ENCODE measurements at places on chromosomes 7 and 10.

DNA sequence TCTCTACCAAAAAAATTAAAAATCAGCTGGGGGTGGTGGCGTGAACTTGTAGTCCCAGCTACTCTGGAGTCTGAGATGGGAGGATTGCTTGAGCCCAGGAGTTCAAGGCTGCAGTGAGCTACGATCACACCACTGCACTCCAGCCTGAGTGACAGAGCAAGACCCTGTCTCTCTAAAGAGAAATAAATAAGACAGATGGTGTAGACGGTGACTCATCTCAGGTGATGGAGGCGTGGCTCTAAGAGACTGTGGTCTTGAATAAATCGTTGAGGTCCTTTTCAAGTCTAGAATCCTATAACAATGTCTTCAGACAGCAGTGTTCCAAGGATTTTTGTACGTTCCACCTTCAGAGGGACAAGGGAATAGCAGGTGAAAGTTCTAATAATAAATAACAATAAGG, 53.8 kb upstream of the PFKFB3 start:
- DNase-seq = no peak

DNA sequence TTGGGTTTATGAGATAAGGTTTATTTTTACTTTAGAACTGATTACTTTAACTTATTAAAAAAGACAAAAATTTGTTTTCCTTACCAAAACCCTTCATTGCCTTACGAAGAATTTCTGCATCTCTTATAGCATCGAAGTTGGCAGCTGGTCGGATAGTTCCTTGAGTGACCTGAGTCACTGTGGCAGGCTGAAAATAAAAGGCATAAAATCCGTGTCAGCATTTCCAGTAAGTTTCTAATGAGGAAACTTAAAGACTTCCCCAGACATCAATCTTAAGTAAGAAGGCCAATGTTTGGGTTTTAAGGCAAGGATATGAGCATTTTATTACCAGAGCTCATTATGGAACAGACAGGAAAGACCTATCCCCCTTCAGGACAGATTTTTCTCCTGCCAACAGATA, 25.6 kb downstream of the ANXA7 start:
- no peak for DNase-seq

GRCh38 chr10:80292607-80293239, 3.3 kb upstream of the MAT1A start:
- no peak for DNase-seq

DNA sequence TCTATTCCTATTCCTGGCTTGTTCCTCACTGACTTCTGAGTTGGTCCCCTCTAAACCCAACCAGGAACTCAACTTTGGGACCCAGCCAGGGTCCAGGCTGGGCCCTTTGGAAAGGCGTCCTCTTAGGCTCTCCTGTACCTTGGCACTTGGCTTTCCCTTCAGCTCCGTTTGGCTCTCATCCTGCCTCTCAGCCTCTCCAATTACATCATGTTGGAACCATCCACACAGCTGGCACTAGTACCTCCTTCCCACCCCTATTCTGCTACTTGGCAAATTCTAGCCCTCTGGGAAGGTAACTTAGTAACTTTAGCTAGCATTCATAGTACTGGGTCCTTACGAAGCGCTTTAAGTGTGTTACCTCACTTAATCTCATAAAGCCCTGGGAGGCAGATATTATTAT, 205.3 kb upstream of the HABP2 start:
- no peak for DNase-seq

DNA sequence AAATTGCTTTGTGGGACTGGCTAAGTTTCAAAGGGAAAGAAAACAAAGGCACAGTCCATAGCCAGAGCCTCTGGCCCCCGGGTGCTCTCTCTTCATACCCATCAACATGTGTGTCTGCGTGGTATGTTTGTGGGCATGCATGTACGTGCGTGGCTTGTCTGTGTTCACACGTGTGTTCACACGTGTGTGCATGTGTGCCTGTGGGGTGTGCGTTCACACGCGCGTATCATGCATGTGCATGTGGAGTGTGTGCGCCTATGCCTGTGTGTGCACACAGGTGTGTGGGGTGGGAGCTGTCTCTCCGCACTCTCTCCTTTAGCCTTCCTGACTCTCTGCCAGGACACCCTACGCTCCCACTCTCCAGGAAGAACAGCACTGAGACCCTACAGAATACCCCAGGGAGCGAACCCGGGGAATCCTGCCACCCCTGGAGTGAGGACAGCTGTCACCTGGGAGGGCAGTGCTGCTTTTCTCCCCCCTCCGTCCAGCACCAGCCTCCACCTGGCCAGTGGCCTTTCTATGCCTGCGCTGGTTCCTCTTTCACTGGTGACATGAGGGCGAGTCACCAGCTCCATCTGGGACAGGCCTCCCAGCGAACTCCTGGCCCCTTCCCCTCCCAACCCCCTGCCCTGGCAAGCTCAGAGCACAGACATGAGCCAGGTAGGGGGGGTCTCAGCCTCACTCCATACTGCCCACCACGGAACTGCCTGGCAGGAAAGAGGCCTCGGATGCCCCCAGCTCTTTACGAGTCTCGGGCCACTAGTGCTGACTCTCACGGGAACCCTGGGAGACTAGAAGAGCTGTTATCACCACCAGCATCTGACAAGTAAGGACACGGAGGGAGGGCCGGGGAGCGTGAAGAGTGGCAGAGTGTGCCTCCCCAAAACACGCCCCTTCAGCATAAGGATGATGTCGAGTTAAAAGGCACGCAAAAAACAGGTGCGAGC, 16.5 kb downstream of the WDR86 start:
- DNase-seq = no peak

Data from fibroblast of skin of abdomen (primary cell).